Stimulated activated CD8-positive, alpha-beta memory T cell treated with anti-CD3 and anti-CD28 coated beads, Interleukin-4, amount 100 ng/mL, for 1 hour (primary cell): ENCODE measurements at places on chromosomes 2 and 18.

GRCh38 chr18:3260995-3261372, 949 bp upstream of the MYL12B start:
- DNase-seq = no peak

DNA sequence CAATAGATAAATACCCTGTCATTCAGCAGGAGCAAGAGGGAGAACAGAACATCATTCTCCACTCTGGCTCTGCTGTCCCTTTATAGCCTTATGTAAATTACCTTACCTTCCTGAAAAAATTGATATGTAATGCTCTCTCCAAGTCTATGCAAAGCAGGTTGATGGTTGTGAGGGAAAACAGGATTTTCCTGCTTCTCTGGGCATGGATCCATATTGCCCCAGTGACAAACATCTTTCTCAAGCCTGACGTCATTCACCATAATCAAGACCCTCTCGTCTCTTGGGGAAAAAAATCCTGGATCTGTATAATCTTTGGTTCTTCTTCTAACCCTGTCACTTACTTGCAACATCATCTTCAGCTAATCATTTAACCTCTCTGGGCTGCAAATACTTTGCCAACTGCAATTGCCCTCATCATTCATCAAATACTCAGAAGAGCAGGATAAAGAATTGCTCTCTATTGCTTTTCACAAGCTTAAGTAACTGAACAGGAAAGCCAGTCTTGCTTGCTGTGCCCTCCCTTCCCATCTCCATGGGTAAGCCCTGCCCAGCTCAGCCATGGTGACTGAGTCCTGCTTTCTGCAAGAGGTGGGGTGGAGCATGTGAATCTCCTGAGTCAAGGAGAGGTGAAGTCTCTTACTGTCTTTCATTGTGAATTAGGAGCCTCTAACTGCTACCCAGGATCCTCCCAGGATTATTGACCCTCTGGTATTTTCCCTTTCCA, 123.7 kb upstream of the KLF7 start:
- DNase-seq = no peak

DNA sequence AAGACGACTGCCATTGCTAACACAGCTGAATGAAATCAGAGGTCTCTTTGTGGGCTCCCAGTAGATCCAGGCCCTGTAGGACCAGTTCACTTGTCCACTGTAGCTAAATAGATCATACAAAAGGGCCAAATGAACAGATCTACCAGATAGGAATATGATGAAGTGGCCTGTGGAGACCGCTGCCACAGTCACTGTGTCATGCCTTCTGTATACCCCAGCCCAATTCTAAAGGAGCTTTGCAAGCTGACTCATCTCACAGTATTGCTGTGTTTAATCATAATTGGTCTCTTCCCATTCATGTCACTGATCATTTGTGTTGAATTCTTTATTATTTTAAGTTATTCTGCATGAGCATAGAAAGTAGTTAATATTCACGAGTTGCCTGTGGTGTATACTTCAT, 125.8 kb downstream of the MTCL1 start:
- no peak for DNase-seq

DNA sequence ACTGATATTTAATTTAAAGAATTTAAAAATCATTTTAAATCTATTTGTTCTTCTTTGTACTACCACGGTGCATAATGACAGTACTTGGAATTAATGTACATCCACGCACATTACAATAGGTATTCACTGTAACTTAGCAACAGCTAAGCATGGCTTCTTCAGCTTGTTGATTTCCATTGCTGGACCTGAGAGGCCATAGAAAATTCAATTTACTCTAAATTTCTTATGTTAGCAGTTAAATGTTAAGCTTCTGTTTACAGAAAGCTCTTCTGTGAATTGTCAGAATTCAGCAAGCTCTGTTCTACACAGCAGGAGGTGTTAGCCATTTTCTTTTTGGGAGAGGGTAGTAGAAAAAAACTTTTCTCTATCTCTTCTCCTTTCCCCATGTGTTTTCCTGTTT, 1149.3 kb upstream of the CDH2 start:
- no peak for DNase-seq

DNA sequence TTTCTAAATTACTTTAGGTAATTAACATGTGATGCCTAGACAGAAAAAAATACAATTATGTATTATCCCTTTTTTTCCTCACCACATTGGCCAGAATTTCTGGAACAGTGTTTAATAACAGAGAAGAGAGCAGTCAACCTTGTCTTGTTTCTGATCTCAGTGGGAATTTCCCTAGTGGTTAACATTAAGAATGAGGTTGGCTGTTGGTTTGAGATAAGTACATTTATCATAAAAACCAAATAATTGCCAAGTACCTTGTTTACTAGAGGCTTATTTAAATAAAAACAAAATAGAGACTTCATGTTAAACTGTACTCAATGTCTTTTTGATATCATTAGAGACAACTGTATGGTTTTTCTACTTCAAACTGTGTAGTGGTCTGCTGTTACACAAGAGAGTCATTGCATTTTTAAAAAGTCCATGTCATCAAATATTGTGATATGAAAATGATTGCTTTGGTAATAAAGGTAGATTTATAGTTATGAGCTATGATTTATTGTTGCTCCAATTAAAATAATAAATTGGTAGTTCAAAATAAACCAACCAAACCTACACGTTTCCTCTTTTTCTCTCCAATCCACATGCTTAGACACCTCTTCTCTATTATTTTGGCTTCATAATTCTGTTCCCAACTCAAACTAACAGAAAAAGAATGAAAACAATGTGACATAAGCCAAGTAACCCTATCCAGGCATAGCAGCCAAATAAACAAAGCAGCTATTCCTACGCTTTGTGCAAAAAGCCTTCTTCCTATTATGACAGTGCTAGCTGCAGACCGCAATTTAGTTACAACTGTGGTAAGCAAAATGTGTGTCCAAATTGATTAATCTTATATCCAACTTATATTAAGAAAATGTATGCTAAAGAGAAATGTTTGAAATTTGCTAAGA, 20.9 kb upstream of the TANK start:
- DNase-seq = no peak
